Umbilical cord (tissue), 2 donors: ENCODE measurements at places on chromosomes 7 and 10. TPM values are rescaled to one million over a fixed set of nuclear protein-coding genes. Genes with fewer than 3 reads are reported as not detected.

The CDK14 gene
- 109 TPM for total RNA-seq

GRCh38 chr7:109926738-109927137 lies 1164.2 kb upstream of the LRRN3 start:
- no peak for DNase-seq

- DNase-seq = peak; percentile 84
Observed at GRCh38 chr10:75202321-75203045, 8.1 kb upstream of the VDAC2 start.

DNA sequence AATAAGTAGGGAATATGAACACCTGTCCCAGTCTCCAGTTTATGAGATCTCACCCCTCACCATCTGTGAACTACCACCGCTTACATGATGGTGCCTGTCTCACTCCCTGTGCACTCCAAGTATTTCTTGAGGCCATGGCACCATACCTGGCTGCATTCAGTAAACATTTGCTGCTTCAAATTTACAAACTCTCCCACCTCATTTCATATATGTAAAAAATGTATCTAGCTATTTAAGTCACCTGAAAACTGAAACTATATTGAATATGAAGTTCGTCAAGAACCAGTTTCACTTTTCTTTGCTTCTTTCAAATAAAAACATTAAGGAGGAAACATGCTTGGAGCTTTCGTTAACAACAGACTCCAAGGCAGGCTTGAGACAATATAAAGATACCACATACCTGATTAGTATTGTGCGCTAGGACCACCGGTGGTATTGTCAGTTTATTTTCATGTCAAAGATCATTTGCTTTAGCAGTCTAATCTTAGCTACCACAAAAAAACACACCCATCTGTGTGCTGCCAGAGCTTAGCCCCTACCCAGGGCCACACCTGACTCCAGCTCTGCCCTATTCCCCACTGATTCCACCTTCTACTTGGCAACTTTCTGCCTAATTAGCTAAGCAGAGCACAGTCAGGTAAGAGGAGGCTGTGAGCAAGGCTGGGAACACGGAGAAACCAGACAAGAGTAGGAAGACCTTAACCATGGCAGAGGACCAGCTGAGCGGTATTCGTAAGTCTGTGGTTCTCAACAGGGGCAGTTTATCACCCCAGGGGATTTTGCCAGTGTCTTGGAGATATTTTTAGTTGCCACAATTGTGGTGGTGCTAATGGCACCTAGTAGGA lies 92.0 kb downstream of the ZFAND4 start:
- no peak for DNase-seq

DNA sequence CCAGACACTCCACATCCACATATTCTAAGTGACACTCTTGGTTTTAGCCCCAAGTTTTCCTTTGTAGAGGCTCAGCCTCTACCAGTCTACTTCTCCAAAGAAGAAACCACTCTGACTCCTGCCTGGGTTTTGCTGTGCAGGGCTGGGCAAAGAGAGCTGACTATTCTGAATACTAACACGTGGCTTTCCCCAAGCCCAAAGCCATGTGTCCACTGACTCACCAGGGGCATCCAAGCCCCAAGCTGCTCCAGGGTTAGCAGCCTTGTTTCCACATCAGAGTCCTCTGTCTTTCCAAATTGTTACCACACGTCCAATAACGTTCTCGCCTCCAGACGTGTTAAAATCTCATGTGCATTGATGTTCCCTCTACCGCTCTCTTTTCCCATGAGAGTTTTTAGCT lies 8.7 kb downstream of the GALNTL5 start:
- DNase-seq = no peak
